ELF-1 (cell line): ENCODE measurements at places on chromosomes 6 and 20.
A peak's percentile ranks its signal among the peaks of the same experiment; 100 is the strongest.

GRCh38 chr6:4553387-4553786 lies 222.8 kb upstream of the CDYL start:
- DNase-seq, result no peak

- DNase-seq, result no peak
These were observed 251.6 kb downstream of the ERMARD start for GRCh38 chr6:170003027-170003426.

- no peak for DNase-seq
These were observed 18.0 kb upstream of the DSE start for GRCh38 chr6:116352515-116353471.

GRCh38 chr6:100420711-100421110 lies 44.0 kb downstream of the SIM1 start:
- DNase-seq, result peak; percentile 30

DNA sequence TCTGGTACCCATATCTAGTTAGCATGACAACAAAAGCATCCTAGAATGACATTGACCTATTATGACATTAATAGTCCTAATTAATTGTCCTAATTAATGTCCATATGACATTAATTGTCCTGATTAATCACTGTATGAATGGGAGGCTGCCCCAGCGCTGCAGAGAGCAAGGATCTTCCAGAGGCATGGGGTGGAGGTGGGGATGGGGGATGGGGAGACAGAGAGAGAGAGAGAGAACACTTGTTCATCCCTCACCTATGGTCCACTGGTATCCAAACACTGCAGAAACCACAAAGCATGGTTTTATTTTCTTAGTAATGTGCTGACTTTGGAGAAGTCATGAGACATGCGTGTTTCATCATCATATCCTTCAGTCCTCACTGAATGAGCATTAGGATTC lies 235.1 kb downstream of the FNDC1 start:
- no peak for DNase-seq

- DNase-seq, result peak; percentile 1
These were observed 853.6 kb downstream of the C6orf118 start for GRCh38 chr6:164455835-164456234.

- DNase-seq, result no peak
These were observed 51.2 kb upstream of the RANBP9 start for GRCh38 chr6:13762611-13763441.

- DNase-seq, result no peak
These were observed 71.6 kb upstream of the GLP1R start for GRCh38 chr6:38976801-38977500.

DNA sequence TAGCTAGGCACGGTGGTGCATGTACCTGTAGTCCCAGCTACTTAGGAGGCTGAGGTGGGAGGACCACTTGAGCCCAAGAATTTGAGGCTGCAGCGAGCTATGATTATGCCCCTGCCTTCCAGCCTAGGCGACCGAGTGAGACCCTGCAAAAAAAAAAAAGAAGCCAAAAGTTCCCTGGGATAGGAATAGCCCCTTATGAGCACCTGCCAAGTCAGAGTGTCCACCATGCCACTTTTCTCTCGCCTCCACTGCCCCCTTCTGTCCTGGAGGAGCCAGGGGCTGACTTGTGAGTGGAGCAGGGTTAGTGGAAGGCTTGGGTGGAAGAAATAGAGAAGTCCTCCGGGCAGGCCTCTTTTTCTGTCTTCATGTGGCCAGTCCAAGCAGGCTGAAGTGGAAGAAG lies 12.1 kb upstream of the DDX27 start:
- DNase-seq, result peak; percentile 57

GRCh38 chr20:10367693-10367942 lies 66.4 kb downstream of the MKKS start:
- DNase-seq, result no peak

DNA sequence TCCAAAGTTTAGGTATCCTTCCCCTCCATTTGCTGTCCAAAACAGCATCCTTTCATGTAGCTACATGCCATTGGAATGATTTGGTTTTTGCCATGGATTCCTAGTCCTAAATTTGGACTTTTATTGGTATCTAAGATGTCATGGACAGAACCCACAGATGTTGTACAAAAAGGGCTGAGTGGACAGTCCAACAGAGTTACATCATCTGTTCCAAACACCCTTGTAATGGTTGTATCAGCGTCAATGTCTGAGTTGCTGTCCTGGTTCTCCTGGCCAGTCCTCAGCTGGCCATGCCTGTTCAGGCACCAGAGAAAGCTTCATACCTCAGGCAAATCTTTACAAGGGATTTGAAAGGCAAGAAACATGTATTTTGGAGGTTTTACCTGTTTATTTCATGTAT lies 191.3 kb downstream of the ESR1 start:
- no peak for DNase-seq

GRCh38 chr20:6055161-6055783 lies 1.4 kb upstream of the LRRN4 start:
- DNase-seq, result peak; percentile 89

GRCh38 chr20:45467172-45467571 lies 2.4 kb upstream of the WFDC2 start:
- no peak for DNase-seq

DNA sequence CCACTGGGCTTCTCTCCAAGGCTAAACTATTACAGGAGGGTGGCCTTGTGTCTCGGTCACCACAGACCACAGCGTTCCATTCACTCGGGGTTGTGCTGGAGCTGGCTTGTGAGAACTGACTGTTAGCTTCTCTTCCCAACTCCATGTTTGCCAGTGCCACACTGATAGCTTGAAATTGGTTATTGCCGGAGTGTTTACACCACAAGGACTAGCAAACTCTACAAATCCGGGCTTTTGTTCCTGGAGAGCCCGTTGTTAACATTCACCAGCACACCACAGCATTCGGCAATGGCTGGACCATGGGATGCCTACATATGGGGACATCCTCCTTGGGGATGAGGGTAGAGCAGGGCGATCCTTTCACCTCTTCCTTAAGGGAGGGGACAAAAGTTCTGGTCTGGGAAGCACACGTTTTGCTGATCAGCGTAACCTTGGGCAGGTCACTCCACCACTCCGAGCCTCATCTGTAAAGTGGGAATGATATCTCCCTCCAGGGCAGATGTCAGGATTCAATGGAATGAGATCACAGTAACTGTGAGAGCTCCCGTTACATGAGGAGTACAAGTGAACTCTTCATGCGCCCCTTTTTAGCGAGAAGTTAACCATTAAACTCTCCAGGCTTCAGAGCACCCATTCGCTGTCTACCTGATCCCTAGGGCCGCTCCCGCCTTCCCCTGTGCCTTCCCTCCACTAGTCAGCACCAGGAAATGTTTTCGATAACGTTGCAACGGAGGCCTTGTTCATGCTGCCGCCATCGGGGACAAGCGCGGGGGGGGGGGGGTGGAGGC lies 41.7 kb upstream of the TTPAL start:
- DNase-seq, result no peak

DNA sequence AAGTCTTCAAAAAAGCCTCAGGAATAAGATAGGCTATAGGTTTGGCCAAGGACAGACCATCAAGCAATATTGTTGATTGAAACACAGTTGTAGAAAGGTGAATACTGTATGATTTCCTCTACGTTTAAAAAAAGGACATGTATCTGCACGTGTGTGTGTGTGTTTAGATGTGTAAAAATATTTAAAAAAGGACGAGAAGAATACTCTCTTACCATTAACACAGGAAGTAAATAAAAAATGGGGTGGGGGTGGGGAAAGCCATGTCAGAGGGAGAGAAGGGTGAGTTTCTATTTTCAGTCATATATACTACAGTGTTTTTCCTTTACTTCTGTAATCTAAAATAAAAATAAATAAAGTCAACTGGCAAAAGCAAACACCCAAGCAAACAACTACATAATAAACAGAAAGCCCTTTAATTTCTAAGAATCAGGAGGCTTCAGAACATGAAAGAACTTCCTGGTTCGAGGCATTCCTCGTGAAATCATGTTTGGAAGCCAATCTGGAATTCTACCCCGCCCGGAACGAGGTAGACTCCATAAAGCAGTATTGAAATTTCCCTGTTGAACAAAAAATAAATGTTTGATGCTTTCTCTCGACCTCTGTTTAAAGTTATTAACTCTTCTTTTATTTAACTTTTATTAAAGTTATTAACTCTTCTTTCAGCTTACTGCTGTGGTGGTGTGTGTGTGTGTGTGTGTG lies 158.1 kb upstream of the ZNF217 start:
- DNase-seq, result no peak

- DNase-seq, result no peak
These were observed 18.5 kb downstream of the ATP9A start for GRCh38 chr20:51749674-51750036.

GRCh38 chr20:44848254-44849015 lies 37.1 kb upstream of the YWHAB start:
- DNase-seq, result no peak
